ENCODE measurements at places on chromosomes 5 and 9. TPM values are rescaled to one million over a fixed set of nuclear protein-coding genes. Genes with fewer than 3 reads are reported as not detected.

Gene PCDHA4
- total RNA-seq: 3.2 TPM

Gene NHP2
- total RNA-seq: 110 TPM

Gene CD14
- total RNA-seq: 92.4 TPM

Gene MED27
- total RNA-seq: 8.6 TPM

Gene MAMDC4
- 11.4 TPM for total RNA-seq

Gene INSYN2B
- not detected for total RNA-seq

Data from transverse colon (tissue), 4 donors.